Panc1 (cell line): ENCODE measurements at places on chromosomes 16 and 17.

GRCh38 chr17:83132251-83133081, 53.1 kb downstream of the METRNL start:
- no peak for DNase-seq

GRCh38 chr16:12433691-12434390, 369.8 kb downstream of the CPPED1 start:
- DNase-seq, result no peak

DNA sequence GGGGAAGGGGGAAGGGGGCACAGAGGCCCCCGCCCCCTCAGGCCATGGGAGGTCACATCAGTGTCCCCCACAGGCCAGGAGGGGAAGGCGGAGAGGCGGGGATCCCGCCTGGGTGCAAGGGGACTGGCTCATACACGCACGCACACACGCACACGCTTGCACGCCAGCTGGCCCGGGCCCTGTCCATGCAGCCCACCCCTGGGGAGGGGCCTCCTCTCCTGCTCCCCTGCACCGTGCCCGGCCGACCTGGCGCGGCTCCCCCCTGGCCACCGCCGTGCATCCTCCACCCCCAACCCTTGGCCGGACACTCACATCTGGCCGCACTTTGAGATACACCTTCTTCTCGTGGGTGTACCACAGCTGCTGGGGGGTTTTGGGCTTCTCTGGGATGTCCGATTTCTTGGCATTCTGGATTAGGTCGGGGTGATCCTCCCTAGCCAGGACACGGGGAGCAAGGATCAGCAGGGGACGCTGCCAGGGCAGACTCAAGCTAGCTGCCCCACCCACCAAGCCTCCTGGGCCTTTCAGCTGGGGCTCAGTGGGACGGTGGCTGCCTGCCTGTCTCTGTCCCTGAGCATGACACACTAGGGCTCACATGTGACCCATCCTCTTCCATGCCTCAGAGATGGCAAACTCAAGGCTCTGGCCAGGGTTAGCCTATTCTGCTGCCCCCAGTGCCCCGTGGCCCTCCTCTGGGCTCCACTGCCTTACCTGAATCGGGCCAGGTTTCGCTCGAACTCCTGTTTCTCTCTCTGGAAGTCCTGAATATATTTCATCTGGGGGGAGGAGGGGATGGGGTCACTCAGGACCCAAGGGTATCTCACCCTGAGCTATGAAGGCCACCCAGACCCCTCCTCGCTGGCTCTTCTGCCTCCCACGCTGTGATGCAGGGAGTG, 6.7 kb downstream of the UBTF start:
- no peak for DNase-seq

- DNase-seq, result no peak
Measured at GRCh38 chr16:69111876-69112230, 6.4 kb downstream of the HAS3 start.

- DNase-seq, result no peak
Measured at GRCh38 chr16:3553138-3553923, 23.9 kb downstream of the NLRC3 start.

- DNase-seq, result peak; percentile 35
Measured at GRCh38 chr16:8905168-8905762, 23.1 kb downstream of the LITAFD start.

- no peak for DNase-seq
Measured at GRCh38 chr17:61968757-61969156, 41.0 kb upstream of the INTS2 start.

GRCh38 chr17:34527908-34528470, 51.4 kb upstream of the TMEM132E start:
- no peak for DNase-seq

DNA sequence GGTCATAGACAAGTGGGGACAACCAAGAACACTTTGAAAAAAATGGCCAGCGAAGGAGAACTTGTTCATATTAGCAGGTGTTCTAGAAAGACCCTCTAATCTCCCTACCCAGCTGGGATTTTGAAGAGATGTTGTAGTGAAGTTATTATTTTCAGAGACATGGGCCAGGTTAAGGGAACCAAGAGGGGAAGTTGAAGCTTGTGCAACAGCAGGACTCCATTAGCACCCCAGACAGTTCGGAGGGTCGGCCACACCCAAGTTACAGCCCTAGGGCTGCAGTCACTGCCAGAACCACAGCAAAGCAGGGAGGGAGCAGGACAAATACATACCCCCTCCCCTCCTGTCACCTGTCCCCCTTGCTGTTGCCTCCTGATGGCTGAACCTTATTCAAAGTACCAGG, 42.3 kb downstream of the WSB1 start:
- no peak for DNase-seq

DNA sequence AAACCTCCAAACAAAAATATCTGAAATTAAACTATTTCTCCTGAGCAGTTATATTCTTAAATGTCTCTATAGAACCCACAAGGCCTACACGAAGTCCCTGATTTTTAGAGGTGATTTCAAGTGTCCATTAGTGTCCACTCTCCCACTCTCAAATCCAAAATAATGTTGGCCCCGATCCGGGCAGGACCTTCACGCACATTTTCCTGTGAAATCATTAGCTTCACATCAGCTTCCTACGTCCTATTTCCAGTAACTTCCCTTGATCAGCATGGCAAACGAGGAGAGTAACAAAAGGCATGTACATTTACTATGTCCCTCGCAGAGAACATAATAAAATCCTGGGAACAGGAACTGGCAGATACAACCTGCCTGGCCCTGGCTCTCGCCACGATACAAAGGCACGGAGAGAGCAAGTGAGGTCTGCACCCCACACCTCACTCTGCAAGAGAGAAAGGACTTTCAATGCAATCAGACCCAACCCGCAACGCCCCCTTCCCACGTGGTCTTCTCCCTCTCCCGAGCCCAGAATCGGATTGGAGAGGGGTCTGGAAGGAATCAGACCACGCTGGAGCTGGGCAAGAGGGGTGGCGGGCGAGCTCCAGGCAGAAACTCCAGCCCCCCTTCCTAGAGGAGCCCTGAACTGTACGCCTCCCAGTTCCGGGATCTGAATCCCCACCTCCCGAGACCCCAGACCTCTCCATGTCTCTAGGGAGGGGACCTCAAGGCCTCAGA, 17.5 kb upstream of the C17orf78 start:
- no peak for DNase-seq

DNA sequence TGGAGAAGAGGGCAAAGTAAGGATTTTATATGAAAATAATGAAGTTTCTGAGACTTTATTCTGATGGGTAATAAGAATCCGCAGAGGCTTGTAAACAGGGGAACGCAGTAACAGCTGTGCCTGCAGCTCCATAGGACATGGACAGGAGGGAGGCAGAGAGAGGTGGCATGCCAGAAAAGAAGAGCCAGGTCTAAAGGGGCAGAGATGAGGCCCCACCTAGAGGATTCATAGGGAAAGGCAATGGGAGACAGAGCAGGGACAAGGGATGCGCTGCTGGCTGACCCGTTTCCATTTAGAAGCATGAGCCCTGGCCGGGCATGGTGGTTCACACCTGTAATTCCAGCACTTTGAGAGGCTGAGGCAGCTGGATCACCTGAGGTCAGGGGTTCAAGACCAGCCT, 340.3 kb upstream of the CDH5 start:
- no peak for DNase-seq
